ENCODE measurements at places on chromosomes 11 and 22.

- no peak for DNase-seq
These were observed 55.3 kb downstream of the ZNF143 start for GRCh38 chr11:9516113-9516512.

DNA sequence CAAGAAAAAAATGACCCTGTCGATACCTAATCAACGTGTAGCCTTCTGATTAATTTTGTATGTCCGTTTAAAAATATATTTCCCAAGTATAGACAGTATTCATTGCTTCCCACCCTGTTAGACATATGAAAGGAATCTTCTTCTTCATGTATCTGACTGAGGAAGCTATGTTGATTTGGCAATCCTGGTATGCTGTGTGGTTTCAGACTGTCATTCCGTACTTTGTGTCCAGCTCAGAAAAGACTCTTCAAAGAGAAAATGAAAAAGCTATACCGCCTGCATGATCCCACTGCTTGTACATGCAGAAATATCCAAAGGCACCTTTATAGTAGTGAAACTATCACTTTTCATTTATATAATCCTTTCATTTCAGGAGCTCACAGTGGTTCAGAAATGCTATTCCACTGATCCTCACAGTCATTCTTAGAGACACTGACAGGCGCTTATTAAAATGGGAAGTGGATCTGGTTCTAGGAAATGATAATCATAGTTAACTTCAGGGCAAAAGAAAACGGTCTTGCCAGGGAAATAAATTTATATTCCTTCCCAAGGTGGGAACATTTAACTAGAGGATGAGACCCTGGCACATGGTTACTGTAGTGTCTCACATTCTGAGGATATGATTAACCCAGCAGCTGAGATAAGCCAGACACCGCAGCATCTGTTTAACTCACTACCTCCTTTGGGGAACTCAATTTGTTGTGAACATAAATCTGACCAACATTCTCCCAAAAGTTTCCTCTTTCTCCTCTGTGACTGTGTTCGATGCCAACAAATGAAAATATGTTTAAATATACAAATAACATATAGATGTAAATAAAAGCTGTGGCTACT is 599.2 kb upstream of the LUZP2 start:
- no peak for DNase-seq

- DNase-seq = no peak
These were observed 14.7 kb downstream of the CSNK2A3 start for GRCh38 chr11:11338304-11338703.

DNA sequence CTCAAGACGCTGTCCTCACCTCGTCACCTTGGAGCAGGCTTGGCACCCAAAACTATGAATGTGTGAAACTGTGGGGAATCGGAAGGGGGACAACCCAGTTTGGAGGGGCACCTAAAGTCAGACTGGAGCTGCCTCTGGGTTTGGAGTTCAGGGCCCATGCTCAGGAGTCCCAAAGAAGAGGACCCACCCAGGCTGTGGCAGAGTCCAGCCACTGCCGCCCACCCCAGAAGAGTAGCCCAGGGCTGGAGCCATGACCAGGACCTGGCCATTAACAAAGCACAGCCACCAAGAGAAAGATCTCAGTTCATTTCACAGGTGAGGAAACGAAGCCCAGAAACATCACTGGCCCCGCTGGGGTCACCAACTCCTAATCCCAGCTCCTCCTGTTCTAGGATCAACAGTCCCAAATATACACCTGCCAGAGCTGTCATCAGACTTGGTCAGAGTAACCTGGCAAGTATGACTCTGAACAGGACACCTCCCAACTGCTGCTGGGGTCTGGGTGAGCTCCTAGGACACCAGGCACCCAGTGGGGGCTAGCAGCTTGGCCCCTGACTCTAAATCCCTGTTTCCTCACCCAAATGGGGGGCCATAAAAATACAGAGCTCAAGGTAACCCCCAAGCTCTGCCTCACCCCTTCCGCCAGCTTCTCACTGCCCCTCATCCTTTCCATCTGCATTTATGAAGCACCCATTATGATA is 2.7 kb downstream of the RAB3IL1 start:
- no peak for DNase-seq

DNA sequence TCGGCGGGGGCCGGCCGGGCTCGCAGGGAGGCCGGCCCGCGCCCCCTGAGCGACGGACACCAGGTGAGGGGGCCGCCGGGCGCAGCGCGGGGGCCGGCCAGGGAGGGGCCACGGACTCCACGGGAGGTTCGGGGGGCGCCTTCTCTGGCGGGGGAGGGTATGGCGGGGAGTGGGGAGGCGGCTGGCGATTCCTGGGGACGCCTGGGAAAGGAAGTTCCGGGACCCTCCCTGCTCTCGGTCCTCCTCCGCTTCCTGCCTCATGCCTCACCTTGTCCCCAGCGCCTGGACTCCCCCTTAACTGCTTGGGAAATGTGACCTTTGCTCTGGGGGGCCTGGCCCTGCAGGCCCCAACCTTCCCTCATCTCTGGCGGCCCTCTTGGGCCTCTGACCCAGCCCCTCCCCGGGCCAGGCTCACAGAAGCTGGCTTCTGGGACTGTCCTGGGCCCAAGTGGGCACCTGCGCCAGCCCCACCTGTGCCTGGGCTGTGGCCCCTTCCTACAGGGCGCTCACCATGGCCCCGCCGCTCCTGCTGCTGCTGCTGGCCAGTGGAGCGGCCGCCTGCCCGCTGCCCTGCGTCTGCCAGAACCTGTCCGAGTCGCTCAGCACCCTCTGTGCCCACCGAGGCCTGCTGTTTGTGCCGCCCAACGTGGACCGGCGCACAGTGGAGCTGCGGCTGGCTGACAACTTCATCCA is 516 bp downstream of the LRFN4 start:
- no peak for DNase-seq

DNA sequence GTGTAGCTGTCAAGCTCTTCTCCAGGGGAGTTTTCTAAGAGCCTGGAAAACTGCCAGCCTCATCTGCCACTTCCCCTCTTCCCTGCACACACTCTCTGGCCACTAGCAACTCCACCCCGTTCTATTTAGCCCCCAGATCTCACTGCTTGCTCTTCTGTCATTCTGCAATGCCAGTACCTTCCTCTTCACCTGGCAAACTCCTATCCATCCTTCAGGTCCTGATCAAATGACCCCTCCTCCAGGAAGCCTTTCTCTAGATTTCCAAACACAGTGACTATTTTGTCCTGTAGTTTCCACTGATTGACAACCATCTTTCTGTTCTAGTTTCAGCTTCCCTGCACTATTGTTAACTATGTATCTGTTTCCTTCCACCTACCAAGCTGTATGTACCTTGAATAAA is 437.7 kb downstream of the SOX6 start:
- no peak for DNase-seq

- DNase-seq = no peak
These were observed 4.1 kb upstream of the MUC6 start for GRCh38 chr11:1040428-1041148.

GRCh38 chr11:64337538-64338249 is 2.3 kb upstream of the CCDC88B start:
- no peak for DNase-seq

- DNase-seq = no peak
These were observed 3.9 kb downstream of the GATD1 start for GRCh38 chr11:773425-773824.

GRCh38 chr11:125338886-125339811 is 156.9 kb downstream of the FEZ1 start:
- no peak for DNase-seq

GRCh38 chr11:469684-470560 is 19.8 kb downstream of the PTDSS2 start:
- DNase-seq = no peak

GRCh38 chr11:77497368-77497767 is 23.5 kb upstream of the PAK1 start:
- DNase-seq = no peak

DNA sequence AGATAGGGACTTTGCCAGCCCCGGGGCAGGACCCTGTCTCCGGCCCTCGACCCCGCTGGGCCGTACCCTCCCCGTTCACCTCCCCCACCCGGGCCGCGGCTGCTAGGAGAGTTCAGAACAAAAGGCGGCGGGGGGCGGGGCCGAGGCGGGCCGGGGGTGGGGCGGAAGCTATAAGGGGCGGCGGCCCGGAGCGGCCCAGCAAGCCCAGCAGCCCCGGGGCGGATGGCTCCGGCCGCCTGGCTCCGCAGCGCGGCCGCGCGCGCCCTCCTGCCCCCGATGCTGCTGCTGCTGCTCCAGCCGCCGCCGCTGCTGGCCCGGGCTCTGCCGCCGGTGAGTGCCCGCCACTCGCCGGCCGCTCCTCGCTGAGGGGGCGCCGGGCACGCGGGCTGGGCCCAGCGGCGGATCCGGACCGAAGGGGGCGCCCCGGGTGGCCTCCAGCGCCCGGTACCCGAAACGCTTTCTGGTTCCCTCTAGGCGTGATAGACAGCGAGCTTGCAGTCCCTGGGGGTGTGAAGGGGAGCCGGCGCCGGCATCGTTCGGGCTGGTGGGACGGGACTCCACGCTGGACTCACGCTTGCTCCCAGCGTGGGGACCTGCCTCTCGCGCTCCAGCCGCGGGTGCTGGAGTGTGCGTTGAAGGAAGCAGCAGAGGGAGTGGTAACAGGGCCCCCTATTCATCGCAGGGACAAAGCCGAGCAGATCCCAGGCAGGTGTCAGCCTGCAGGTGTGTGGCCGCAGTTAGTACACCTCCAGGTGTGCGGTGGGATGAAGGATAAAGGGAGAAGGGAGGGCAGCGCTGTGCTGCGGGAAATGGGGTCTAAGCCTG is at the start of gene MMP11:
Gene MMP11, plus strand, starts transcription at position 201 of the 825 bp plus-strand sequence. Its CDS starts 22 bp downstream, at position 223.
- DNase-seq = peak; percentile 62

GRCh38 chr11:77187776-77188632 is 60.0 kb downstream of the MYO7A start:
- DNase-seq = peak; percentile 92

GRCh38 chr11:46020084-46020599 is 97.7 kb downstream of the LARGE2 start:
- DNase-seq = no peak

DNA sequence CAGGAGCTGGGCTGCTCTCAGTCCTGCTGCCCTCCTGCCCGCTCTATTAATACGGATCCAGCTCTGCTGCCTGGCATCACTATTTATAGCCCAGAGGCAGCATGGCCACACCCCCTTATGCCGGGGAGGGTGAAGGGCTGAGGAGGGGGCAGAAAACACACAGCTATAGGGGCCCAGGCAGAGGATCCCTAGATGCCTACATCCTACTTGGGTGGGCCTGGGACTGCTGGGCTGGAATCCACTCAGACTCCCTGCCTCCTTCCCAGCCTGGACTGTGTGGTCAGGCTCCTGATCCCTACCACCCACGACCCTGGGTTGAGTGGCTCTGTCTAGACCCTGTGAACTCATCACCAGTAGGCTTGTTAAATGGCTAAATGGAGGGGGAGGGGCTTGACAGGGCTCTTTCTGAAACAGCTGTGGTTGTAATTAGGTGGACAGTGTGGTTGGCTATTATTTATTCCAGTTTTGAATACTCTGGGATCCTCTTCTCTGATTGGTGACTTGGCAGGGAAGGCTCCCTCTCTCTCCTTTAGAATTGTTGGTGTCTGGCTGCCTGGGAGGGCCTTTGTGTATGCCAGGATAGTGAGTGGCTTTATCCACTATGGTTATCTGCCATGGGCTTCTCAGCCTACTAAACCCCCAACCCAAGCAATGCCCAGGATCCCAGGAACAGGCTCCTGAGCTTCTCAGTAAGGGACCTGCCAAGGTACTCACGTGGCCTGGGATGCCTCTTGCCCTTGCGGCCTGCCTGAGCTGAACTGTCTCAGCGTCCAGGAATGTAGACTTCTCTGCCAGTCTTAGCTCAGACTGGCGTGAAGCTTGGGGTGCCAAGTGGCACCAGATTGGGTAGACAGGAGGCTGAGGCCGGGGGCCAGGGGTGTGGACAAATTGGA is 15.2 kb downstream of the PHLDB1 start:
- DNase-seq = peak; percentile 40

DNA sequence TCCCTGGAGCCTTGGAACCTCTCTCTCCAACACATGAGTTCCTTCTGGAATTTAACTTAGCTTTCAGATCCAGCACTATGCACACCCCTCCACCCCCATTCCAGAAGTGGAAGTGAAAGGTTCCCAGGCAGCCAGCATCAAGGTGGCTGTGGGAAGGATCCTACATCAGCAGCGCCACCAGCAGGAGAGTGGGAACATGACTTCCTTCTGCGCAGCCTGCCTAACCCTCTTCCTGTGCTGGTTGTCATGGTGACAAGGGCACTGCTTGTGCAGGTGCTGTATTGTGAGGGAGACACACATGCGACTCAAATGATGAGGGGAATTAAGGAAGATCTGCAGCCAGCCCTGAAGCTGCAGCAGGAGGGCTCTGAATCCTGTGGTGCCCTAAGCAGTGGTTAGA is 904.5 kb upstream of the API5 start:
- DNase-seq = peak; percentile 65

DNA sequence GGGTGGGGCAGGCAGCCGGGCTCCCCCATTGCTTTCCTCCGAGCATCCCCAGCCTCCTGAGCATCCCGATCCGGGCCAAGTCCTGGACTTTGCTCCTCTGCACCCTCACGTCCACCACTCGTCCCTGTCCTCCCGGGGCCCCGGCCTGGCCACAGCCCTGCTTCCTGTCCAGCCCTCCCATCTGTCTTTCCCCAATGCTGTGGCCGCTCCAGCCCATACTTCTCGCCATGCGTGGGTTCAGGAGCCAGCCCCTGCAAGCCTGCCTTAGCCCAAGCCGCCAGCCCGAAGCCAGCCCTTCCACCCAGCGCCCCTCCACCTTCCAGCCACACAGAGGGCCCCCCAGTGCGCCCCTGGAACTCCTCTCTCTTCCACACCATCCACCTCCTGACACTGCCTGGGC is 23.8 kb downstream of the MRPL23 start:
- no peak for DNase-seq

DNA sequence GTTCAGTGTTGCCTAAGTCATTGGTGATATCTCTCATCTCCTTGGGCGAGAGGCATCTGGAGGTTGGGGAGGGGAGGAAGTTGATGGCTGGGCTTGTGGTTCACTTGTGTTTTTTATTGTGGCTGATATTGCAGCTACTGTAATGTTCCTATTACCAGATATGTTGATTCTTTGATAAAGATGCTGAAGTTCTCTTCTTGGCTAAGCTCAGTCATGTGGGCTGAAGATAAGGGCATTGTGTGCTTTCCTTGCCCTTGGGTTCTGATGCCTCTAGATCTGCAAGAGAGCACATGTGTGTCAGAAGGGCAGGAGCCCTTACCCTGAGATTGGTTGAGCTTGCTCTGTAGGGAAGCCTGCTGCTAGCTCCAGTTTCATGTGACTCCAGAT is 12.0 kb downstream of the STX3 start:
- DNase-seq = no peak
